ENCODE measurements at places on chromosomes 6 and 20.
A peak's percentile ranks its signal among the peaks of the same experiment; 100 is the strongest.

DNA sequence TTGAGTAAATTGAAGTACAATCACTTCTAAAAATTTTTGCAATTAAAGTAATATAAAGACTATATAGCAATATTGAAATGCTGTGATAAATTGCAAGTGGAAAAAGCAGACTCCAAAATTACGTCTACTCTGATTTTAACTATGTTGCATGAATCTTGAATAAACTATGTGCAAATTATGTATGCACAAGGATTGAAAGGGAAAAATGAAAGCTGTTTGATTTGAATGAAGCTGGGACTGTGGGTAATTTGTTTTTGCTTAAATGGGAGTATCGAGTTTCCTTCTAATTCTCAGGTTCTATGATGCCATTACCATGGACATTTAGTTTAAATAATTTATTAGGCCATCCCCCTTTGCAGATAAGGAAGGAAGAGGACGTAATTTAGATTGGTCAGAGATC is 198.7 kb upstream of the MYLIP start:
- no peak for DNase-seq

DNA sequence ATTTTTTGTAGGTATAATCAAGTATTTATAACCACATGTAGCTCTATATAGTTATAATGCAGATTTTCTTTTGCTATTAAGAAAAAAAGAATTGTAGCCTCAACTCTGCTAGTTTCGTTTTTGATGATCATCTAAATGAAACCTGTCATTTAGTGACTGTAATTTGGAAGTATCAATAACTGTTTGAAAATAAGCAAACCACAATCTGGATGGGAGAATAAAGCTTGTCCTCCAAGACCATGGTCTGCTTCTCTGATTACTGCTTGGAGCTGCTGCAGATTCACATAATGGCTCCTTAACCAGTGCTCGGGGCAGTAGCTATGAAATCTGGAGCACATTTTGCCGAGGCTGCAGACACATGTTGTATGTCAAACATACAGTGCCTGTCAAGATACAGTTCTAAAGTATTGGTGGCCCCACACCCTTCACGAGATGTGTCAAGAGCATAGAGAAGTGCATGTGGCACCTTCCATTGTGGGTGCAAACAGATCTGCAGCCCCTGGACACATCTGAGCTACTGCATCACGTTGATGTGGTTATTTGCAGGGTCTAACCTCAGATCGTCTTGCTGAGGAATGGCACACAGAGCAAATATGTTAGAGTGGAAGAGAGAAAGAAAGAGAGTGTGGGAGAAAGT is 255.7 kb upstream of the SUPT3H start:
- no peak for DNase-seq

- peak; percentile 71 for DNase-seq
Observed at GRCh38 chr6:11353921-11354389, 121.5 kb upstream of the NEDD9 start.

DNA sequence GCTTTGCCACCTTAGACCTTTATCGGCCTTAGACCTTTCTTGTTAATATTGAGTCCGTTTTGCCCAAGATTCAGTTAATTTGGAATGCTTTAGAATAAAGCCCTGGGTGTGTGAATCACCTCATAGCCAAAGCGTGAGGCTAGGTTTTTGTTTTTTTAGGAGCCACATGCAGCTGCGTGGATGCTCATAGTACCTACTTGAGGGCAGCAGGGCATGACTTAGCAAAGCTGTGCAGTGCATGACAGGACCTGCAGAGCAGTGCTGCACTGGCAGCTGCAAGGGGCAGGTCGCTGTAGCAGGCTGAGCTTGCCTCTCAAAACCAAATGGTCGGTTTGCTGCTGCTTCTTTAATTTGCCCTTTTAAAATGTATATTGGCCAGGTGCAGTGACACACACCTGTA is 116.1 kb downstream of the JAG1 start:
- DNase-seq, result no peak

DNA sequence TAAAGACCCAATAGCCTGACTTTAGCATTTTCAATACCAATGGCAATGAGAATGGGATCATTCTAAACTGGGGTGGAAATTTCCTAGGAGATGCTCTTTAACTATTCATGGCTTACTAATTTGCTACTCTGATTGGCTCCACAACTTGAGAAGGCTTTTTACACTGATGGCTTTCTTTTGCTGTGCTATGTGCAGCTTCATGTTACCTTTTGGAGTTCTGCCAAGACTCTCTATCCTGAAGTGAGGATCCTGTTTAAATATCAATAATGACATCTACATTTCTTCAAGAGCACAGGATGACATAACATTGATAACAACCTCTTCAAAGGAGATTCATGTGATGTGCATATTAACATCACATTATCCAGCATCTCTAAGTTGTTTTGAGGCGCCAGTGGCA is 43.4 kb upstream of the SIRPG start:
- no peak for DNase-seq

DNA sequence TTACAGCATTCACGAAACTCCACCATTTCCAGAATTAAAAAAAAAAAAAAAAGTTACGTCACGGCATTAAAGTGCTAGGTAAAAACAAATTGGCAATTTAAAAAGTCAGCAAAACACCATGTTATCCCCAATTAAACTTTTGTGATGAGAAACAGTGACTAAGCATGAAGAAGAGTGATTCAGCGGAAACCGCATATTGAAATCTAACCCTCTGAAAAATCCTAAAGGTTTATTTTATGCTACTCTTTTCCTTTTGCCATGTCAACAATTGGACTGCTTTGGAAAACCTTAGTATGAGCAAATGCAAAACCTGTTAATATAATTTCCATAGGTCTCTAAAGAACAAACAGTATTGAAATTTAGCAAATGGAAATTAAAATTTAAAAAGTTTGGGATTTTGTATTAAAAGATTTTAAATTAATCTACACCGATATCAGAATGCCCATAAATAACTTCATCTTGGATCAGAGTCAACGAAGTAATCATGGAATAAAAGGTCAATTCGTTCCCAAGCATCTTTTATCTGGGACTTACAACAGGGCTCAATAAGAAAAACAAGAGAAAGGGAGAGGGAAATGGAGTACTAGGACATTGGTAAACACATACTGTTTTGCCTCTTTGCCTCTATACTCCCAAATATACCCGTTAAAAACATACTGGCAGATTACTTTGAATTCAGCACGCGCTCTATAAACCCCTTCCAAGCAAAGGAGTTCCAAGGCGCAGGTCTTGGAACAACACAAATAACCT is 1.1 kb downstream of the FBXO30 start:
- peak; percentile 70 for DNase-seq
